ENCODE measurements at places on chromosomes 16 and 17.

DNA sequence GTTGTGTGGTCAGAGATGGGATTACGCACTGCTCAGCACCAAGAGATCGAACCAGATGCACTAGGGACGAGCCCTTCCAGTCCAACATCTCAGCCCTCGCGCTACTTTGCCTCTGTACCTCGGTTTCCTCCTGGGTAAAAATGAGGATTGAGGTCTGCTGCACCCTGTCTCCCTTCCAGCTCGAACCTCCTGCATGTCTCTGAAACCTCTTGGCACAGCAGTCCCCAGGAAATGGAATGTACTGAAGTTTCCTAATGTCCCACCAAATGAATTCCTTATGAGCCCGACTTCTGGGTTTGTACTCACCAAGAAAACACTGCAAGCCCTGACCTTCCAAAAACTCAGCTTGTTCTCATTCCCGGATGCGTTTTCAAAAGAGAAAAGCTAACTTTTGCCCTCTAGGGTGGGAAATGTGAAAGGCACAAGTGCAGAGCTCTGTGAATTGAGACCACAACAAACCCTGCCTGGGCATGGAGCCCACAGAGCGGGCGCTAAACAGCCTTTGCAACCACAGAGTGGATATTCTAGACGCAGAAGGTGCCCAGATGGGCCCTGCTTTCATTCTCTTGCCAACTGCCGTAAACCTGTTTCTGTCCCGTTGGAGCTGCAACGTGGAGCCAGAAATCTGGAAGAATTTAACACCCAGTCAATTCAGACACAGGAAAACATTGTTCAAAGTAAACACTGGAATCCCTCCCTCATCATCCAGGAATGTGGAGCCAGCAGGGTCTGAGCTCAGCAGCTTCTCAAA, 10.3 kb downstream of the CDRT4 start:
- DNase-seq: no peak

GRCh38 chr17:38719943-38720641, 10.0 kb upstream of the CISD3 start:
- no peak for DNase-seq

DNA sequence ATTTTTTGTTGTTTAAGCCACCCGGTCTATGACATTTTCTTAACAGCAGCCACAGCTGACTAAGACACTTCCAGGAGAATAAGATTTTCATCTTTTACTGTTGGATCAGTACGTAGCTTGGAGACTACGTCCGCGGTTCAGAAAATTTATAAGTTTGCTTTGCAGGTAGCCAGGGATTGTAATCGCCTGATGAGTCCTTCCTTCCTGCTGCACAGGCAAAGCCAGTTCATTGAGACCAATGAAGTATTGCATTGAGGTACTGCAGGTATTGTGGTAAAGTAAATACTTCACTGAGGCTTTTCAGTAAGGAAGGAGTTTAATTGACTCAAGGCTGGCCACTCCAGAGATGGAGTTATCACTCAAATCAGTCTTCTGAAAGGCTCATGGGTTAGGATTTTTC, 269.4 kb upstream of the ELAC2 start:
- DNase-seq: no peak

GRCh38 chr17:38330941-38331411, 12.8 kb downstream of the GPR179 start:
- no peak for DNase-seq

Measured in stimulated activated CD4-positive, alpha-beta T cell treated with anti-CD3 and anti-CD28 coated beads, Interleukin-12 subunit alpha, Interleukin-12 subunit beta, amount 100 ng/mL, for 48 hours (primary cell).